ENCODE measurements at places on chromosomes 7 and 10.

GRCh38 chr7:18667466-18667865, 171.9 kb downstream of the HDAC9 start:
- DNase-seq = no peak

- peak; percentile 70 for DNase-seq
Measured at GRCh38 chr7:155412416-155413253, 45.3 kb upstream of the EN2 start.

GRCh38 chr7:117871778-117872538, 1.3 kb downstream of the CTTNBP2 start:
- no peak for DNase-seq

GRCh38 chr10:541750-542371, 147.6 kb downstream of the DIP2C start:
- no peak for DNase-seq

- peak; percentile 90 for DNase-seq
Measured at GRCh38 chr7:28408960-28409715, 3.2 kb upstream of the CREB5 start.

DNA sequence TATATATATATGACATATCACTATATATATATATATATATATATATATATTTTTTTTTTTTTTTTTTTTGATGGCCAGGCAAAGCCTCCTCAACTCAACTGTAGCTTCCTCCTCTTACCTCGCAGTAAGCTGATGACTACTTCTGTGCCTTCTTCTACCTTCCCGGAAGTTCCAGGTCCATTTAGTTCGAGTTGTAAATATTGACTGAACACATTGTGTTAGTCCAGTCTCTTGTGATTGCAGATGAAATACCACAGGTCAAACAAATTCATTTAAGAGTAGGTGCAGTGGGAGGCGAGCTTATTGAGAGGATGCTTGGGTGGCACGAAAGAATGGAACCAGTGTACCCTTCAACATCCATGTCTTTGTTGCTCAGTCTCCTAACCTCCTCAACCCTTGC, 144.6 kb downstream of the ST7 start:
- DNase-seq = no peak

GRCh38 chr10:126842836-126843235, 62.4 kb upstream of the DOCK1 start:
- no peak for DNase-seq

DNA sequence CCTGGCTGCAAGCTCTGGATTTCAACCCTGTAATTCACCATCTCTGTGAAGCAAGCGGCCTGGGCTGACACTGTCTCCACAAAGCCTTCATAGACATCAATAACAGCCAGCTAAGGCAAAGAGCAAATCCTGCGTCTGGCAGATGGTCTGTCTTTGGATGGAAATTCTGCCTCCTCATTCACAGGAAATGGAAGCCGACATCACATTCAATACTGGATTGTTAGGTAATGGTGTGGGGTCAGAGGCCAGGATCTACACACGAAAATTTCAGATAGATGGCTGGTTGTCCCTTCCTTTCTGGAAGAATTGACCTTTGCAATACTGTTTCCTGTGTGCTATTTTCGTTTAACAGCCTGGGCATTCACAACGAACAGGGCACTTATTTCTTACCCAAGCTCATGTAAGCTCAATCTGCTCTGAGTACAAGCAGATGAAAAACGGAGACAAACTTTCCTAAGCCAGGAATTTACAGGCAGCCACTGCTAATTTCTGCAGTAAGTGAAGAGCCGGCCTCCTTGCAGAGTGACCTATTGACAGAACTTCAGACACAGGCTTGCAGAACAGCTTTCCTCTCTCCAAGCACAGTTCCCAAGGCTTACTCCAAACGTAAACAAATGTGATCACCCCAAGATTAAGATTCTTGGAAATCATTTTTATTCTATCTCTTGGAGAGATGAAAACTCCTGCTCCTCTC, 3.1 kb upstream of the ADAM12 start:
- DNase-seq = no peak

DNA sequence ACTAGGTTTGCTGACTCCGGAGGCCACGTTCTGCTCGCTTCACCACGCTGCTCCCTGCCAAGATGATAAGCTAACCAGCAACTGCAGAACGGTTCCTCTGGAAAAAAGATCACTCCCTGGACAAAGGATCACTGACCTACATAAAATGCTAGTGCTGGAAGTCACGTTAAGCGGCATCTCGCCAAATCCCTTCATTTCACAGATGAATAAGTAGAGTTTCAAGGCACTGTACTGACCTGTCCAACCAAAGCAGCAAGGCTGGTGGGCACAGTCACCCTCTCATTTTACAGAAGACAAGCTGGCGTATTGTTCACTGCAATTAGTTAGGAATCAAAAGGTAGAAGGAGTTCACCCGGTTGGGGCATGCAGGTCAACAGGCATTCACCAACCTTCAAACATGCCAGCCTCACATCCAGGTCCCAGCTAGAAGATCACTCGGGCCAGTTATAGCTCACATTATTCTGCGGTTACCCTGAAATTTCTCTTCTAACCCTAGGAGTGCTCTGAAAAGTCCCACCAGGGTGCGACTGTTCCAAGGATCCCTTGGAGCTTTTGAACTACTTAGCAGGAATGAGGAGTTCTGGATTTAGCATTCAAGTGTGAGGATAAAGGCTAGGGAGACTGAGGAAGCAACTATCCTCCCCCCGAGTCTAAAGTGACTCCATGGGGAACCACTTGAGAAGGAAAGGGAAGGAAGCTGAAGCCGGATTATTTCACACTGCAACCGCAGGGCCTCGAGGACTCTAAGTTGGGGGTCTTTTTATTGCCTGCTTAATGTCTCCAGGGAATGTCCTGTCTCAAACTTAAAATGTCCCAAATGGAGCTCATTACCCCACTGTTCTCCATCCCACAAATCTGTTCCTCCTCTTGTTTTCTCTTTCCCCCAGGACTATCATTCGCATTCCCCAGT, 32.8 kb downstream of the HIPK2 start:
- no peak for DNase-seq

DNA sequence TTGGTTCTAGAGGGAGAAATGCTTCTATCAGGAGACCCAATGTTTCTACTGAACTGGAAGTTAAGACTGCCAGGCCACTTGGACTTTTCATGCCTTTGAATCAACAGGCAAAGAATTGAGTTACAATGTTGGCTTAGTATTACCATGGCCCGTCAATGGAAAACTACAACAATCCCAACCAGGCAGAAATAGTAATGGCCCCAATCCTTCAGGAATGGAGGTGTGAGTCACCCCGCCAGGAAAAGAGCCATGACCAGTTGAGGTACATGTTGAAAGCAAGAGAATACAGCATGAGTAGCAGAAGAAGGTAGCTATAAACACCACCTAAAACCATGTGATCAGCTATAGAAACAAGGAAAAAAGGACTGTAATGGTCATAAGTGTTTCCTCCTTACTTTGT, 101.9 kb downstream of the DGKB start:
- DNase-seq = no peak

GRCh38 chr7:152476551-152476950, 40.7 kb upstream of the KMT2C start:
- DNase-seq = no peak

DNA sequence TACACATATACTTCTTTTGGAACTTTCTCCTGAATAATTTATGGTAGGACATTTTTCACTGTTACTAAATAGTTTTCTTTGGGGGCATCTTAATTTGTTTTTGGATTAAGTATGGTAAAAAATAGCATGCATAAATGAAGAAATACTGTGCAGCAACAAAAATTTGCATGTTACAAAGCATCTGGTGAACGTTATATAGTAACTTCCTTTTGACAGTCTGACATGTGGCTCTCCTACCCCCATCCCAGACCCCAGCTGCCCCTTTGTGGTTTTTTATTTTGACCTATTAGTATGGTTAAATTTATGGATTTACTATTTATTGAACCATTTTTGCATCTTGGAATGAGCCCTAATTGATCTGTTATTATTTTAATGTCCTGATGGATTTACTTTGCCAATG, 9.9 kb downstream of the TASOR2 start:
- no peak for DNase-seq

DNA sequence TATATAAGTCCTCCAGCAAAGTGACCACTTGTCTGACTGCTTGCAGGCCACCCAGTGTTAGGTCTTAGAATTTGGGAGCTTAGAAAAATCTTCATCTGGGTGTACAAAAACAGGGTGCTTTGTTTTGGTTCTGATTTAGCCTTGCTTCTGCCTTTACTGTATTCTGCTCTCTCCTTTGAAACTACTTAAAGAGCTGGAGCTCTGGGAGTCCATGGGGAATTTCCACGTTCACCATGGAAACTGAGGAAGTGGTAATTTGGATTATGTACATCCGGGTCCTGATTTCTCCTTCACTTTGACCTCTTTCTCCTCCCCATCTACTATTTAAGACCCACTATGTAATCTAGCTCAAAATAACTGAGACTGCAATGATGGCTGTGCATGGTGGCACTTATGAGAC, 103.0 kb downstream of the JAZF1 start:
- no peak for DNase-seq

DNA sequence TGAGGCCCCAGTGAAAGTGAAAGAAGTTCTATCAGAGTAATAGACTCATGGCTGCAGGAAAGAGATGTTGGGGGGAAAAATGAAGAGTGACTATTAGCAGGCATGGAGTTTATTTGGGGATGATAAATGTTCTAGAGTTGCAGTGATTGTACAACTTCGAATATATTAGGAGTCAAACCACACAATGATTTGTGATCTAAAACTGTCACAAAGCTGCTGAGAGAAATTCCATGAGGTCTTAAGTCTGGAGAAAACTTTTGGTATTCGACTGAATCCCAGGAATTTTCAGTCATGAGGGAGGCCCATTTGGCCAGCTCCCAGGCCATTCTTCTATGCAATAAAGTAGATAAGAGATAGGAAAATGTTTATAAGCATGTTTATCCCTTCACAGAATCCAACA, 55.9 kb upstream of the UNC5B start:
- DNase-seq = no peak

- no peak for DNase-seq
Measured at GRCh38 chr10:101563007-101563406, 25.1 kb downstream of the POLL start.

DNA sequence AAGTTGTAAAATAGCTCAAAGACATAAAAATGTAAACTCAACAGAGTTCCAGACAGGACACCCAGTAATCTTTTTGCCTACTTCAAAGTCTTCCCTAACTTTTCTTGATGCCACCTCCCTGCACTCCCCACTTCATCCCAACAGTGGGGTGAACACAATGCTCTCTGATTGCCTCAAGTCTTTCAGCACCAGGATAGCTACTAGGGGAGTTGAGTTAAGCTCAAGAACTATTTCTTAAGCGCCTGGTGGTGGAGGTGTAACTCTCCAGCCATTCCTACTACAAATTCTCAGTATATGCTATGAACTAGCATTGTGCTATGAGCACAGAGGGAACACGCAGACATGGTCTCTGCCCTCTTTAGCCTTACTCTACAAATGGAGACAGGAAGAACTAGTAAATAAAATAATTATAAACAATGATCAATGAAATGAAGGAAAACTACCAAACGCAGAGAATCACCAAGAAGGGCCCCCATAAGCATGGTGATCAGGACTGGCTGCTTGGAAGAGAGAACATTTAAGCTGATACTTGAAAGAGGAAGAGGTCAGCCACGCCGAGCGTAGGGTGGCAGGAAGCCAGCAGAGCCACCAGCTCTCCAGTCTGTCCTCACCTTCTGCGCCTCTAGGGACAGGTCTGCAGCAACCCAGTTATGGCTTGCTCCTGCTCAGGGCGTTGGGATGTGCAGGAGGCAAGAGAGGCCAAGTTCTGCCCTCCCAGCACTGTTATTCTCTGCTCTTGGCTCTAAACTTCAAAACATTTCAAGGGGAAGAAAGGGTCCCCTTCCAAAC, 16.7 kb upstream of the FRA10AC1 start:
- DNase-seq = no peak

- no peak for DNase-seq
Measured at GRCh38 chr7:106626376-106627164, 34.4 kb downstream of the CCDC71L start.

GRCh38 chr7:102974366-102975236, 61.8 kb downstream of the LRRC17 start:
- DNase-seq = no peak

- no peak for DNase-seq
Measured at GRCh38 chr10:61302124-61302523, 151.1 kb downstream of the TMEM26 start.

- no peak for DNase-seq
Measured at GRCh38 chr10:113522460-113522859, 30.4 kb upstream of the HABP2 start.

Measured in stimulated activated naive CD8-positive, alpha-beta T cell treated with anti-CD3 and anti-CD28 coated beads, Interleukin-15, Interleukin-2, amounts not matched to agents 100 U/mL and 50 U/mL, for 24 hours (primary cell).